ENCODE measurements at places on chromosomes 7 and 10.

DNA sequence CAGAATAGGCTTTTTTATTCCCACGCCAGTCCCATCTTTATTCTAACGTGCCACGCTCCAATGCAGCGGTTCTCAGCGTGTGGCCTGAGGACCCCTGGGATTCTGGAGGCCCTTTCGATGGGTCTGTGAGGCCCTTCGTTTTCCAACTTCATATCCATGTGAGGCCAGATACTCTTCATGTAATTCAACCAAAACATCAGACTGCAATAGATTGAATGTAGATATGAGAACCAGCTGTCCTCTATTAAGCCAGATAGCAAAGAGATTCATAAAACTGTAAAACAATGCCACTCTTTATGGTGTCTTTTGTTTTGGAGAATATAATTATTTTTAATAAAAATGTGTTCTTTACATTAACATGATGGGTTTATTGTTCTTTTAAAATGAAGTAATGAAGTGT lies 53.2 kb upstream of the KMT2C start:
- no peak for DNase-seq

DNA sequence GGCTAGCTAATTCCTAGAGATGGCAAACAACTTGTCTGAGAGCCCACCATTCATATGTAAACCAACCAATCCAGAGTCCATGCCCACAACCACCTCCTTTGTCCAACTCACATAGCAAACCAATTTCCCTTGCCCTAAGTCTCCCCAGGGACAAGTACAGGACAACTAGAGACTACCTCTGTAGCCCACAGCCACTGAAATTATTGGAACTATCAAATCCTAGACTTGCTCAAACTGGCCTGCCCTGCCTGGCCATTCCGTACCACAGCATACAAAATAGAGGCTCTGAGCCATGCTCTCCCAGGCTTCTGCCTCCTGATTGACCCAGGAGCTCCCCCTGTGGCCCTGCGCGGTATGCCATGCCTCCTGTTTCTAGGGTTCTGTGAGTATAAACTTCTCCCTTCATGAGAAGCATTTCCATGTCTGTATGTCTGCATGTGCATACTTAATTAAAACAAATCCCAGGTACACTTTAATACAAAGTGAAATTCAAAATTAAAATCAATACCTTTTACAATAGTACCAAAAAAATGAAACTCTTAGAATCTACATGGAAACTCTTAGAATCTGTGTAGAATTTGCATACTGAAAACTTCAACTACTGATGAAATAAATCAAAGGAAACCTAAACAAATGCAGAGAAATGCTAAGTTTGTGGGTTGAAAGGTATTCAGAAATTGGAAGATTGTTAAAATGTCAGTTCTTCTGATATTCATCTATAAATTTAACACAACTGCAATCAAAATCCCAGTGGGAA lies 4.0 kb upstream of the HECW1 start:
- DNase-seq, result peak; percentile 4

- DNase-seq, result peak; percentile 89
Measured at GRCh38 chr7:2527505-2528467, 8.2 kb downstream of the LFNG start.

DNA sequence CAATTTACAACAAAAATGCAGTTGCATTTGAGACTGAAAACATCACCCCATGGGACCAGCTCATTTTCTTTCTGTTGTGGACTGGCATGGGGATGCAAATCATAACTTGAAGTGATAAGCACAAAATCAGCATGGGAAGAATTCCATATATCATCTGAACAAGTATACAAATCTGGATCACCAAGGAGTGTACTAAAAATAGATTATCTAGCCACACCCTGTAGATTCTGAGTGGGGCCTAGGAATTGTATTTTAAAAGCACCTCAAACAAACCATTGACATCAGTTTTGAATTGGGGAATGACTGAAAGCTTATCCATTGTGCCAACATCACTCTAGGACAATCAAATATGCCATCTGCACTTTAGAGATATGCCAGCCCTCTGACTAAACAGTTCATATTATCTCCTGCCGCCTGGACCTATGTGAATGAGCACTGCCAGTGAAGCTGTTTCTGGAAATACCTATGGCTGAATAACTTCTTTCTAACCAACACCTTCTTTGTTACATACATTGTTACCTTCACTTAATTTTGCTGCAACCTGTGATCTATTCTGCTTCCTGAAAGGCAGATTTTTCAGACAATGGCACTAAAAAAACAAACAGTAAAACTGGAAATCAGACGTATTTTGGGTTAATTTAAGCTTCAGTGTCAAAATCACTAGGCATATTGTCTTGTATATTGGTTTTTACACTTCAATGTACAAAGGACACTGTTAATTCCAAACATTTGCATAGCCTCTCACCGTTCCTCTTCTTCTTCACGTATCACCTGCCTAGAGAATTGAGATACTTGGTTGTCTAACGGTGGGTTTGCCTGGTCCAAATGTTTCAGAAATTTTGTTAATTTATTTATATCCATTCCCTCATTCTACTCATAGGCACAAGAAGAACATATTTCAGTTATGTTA lies 42.4 kb upstream of the HGF start:
- DNase-seq, result no peak

- peak; percentile 27 for DNase-seq
Measured at GRCh38 chr7:2567679-2568278, 9.0 kb downstream of the IQCE start.

- no peak for DNase-seq
Measured at GRCh38 chr7:77450613-77451012, 34.5 kb upstream of the GSAP start.

DNA sequence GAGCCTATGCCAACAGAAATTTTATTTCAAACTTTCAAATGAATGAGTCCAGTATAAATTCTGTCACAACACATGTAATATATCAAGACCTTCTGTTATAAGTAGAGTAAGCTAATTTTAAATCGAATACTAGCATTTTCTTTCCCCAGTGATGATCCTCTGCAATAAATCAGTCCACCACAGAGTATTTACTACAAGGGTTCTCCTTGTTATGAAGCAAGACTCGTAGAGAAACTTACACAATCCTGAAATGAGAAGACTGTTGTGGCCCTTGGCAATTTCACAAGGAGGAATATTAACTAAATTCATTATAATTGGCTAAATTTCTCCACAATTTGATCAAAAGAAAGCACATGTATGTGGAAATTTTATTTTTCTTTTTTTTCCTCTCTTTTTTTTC lies 312.4 kb upstream of the DGKB start:
- no peak for DNase-seq
